ENCODE measurements at places on chromosomes 12 and 14.

DNA sequence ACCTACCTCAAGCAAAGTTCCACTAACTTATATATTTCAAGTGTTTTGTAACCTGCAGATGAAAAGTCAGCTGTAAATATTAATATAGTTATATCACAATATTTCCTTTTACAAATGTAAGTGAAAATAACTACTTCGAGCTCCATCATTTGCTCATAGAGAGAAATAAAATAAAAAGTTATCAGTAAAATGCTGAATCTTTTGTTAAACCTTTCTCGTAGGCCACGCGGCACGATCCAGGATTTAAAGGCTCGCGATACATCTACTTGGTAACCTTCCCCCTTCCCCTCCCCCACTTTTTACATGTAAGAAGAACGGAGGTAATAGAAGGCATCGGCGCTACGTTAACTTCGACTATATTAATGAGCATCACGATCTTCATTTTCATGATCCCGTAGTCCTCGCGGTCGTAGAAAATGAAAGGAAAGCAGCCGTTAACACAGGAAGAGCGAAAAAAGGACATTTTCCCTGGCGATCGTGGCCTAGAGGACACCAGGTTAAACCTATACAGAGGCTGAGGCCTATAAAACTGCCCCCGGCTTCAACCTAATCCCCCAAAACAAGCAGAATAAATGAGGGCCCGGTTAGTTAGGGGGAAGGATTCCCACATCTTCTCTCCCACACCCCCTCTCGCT, 508 bp downstream of the HNRNPC start:
- no peak for DNase-seq

DNA sequence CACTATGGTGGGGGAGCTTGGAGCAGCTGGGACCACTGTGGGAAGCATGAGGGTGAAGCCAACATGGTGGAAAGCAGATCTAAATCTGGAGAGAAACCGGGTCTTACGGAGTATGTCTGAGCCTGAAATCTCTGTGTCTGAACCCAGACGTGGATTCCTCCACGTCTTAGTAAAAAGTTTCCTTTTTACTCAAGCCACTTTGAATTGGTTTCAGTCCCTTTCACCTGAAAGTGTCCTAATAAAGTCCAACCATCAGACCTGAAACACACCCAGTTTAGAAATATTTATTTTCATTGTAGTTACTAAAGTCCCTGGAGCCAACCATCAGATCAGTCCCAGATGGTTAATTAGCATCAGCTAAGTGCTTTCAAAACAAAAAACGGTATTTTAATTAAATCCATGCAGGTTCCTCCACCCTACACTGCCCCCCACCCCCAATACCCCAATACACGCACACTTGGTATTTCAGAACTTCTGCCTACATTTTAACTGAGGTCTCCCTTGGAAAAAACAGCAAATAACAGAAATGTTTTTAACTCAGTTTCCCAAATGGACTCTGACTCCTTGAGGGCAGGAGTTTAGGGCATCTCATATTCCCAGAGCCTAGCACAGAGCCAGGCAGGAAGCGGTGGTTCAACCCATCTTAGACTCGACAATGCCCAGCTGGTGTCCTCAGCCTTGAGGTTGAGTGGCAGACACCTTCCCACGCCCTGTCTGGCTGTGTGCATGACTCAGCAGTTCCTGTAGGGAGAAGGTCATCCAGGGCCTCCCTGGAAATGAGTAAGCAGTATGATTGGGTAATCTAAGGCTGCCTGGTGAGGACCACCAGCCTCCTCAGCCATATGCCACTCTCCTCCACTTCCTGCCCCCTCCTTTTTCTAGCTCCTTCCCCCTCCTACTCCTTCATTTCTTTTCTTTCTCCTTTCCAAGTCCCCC, 175.8 kb downstream of the TTC8 start:
- DNase-seq: no peak

GRCh38 chr12:27201169-27201568, 42.9 kb upstream of the STK38L start:
- DNase-seq: no peak

GRCh38 chr14:93121030-93121834, 5.5 kb upstream of the ITPK1 start:
- no peak for DNase-seq

DNA sequence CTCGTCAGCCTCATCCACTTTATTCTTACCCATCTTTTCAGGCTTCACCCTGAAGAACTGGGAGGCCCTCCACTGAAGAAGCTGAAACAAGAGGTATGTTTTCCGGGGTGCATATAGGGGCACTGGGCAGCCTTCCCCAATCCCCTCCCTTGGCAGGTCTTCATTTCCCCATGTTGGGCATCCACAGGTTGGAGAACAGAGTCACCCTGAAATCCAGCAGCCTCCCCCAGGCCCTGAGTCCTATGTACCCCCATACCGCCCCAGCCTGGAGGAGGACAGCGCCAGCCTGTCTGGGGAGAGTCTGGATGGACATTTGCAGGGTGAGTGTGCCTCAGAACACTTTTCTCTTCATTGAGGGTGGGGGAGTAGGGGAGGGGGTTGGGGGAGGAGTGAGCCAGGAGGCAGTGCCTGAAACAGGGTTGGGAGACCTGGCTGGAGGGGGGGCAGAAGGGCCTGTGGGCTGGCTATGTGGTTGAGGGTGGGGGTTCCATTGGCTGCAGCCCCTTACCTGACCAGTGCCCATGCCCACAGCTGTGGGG, 4.0 kb downstream of the NAB2 start:
- no peak for DNase-seq

GRCh38 chr12:85644508-85644907, 191.7 kb downstream of the RASSF9 start:
- DNase-seq: no peak

DNA sequence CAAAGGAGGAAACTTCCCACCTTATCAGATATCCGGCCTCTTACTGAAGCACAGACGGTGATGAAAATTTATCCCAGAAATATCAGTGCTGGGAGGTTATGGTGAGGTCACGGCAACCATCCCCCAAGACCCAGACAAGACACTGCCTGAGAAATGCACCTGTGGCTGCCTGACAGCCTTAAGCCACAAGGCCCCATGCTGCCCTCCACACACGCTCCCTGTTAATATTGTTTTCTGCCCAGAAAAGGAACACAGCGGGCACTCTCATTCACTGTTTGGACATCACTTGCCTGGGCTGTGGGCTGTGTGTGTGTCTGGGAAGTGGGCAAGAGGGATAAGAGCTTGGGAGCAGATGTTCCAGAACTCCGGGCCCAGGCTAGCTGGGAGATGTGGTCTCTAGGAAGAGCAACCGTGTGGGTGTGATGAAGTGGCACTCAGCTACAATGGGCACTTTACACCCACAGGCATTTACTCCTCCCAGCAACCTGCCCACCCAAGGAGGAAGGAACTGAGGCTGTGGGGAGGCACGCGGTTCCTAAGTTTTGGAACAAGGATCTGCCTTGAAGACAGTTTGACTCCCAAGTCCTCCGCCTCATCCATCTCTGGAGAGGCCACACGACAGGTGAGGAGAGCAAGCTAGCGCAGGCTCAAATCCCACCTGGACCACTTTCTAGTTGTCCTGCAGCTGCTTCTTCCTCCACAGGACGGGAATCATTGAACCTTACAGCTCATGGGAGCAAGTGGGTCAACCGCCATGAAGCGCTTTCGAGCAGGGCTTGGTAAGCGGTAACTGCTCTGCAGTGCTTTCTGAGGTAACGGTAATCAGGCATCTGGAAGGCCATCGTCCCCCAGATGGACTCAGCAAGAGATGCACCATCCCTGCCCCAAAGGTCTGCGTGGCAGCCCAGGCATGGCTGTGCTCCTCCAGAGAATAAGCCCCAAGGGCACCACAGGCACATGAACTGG, 91.4 kb downstream of the CHGA start:
- DNase-seq: no peak

GRCh38 chr12:55729819-55730818, 1.3 kb upstream of the CD63 start:
- no peak for DNase-seq

- no peak for DNase-seq
These were observed 49.0 kb downstream of the TMEM117 start for GRCh38 chr12:43884683-43885410.

GRCh38 chr12:26379777-26380467, 184.5 kb downstream of the SSPN start:
- DNase-seq: no peak

DNA sequence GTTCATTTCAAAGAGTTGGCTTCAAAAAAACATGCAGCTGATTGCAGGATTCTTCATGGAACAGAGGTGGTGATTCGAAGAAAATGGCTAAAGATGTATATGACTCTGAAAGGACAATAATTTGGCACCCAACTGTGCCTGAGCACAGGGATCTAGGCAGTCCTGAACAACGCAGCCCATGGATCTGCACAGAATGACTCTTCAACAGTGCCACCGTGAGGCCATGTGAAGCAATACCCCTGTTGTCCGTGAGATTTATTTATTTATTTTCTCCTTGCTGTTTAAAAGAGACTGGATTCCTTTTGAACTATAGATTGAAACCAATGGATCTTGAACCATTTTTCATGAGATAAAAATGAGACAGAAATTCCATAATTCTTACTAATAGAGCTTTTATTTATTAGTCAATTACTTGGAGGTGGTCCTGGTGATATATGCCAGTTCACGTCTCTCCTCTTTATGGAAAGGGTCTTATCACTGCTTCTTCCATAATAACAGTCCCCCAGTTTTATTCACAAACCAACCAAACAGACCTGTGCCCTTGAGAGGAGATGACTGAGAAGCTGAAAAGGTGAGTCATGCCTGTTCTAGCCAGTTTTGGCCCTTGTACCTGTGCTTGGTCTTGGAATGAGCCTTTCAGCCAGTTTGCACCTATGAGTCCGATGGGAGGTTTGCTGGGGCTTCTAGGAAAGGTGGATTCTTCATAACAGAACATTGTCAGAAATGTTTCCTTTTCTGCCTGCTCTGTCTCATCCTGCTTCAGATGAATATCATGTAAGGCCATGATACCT, 1598.3 kb downstream of the AACS start:
- no peak for DNase-seq

GRCh38 chr14:84991021-84991420, 538.9 kb upstream of the FLRT2 start:
- no peak for DNase-seq

DNA sequence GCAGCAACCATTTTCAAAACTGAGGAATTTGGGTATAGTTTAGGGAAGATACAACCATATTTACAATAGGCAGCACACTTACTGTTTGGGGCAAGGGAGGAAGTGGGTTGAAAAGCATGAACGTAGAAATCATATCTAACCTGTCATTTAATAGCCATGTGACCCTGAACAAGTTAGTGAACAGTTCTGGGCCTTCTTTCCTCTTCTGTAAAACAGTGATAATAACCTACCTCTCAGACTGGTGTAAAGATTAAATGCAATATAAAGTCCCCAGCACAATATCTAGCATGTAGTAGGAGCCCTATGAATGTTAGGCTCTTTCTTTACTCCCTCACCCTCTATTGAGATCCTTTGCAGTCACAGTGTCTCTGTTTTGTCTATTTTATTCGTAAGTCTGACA, 33.5 kb downstream of the A2ML1 start:
- no peak for DNase-seq

GRCh38 chr12:132056320-132056719, 87.8 kb downstream of the DDX51 start:
- no peak for DNase-seq
